ENCODE measurements at places on chromosomes 2 and 18.

DNA sequence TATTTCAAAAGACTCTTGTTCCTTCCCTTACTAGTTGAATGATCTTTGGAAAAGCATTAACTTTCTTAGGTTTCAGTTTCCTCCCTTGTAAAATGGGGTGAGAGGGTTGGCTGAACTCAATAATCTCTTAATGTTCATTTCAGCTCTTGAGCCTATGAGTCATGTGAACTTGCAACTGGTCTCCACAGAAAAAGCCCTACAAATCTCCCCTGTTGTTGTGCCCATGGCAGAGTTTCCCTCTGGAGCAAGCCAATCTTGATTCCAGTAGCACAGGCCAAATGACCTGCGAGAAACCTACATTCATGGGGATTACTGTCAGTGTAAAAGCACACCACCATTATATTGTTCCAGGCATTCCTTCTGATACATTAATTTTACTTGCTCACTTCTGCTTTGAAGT is 388.9 kb downstream of the ALK start:
- no peak for DNase-seq

DNA sequence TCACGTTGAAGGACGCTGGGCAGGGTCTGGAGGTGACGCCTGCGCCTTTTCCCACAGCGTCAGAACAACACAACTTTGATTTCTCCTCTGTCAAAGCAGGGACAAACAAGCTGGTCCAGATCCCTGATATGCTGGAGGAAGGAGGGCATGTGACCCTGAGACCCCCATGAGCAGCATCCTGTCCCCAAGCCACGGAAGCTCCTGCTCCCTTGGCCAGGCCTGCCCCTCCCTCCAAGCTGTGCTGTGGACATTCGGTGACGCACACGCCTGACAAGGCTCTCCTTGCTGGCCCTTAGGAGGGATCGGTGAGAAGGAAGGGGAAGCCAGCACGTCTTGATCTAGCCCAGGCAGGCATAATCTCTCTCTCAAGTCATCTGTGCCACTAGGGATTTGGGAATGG is 11.3 kb downstream of the MLPH start:
- DNase-seq, result no peak

DNA sequence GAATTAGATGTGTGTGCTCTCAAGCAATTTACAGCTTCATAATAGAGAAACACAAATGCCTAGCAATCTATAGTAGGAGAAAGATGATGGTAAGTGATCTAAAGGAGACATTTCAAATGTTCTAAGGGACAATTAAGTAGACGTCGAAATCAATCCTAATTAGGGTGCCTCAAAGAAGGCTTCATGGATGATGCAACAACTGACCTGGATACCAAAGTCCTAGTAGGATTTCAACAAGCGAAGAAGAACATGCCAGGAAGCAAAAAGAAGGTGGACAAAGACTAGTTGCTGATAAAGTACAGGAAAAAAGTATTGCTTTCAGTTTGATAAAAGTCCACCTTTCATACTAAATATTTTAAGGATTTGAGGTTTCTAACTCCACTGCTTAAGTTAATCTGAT is 12.5 kb downstream of the FIGN start:
- DNase-seq, result no peak

GRCh38 chr2:162118166-162119031 is 33.6 kb downstream of the GCG start:
- no peak for DNase-seq

DNA sequence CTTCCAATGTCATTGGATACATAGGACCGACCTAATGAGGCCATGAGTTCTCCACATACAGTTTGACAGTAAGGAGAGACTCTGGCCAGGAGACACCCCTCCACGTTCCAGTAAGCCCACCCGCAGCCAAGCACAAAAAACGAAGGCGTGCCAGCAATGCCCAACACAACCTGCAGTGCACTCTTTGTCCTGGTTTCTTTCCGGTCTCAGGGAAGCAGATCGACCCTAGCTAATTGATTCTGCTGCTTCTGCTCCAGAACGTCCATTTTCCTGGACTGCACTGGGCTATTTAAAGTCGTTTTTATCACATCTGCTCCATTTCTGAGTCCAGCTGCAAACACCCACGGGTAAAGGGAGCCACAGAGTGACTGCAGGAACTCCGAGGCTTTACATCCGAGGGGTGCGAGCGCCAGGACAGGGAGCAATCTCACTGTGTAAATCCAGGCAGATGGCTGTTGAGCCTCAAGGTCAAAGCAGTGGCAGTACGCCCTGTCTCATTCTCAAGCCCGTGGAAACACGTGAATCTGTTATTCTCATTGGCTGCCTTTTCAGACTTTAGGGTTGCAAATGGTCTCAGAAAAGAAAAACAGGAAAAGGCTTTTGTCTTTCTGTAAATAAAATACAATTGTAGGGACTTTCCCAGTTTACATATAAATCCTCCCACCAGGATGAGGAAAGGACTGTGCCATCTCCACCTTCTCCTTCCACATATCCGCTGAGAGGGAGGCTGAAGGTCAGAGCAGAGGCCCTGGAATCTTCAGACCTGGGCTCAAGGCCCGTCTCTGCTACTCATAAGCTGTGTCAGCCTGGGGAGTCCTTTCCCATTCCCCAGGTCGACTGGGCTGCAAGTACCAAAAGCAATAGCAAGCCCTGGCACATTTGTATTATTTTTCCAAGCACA is 40.7 kb downstream of the TMEM163 start:
- no peak for DNase-seq

DNA sequence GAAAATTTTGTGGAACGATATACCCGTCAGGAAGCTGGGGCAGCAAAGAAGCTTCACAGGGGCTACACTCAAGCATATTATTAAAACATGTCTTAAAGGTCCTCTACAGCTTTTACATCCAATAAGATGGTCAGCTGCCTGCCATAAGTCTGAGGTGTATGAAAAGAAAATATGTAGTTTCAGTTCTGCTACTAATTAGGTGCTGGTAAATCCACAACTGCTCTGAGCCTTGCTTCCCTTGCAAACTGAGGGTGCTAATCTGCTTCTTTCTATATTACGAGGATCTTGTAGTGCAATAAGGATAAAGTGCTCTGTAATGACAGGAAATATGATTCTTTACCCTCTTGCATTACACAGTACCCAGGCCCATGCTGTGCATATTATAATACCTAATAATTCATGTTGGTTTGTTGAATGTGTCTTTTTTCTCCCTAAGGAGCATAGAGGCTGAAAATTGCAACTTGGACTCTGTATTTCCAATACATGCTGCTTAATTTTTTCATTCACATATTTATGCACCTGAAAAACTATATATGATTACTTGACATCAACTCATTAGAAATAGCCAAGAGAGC is 14.5 kb upstream of the SLC8A1 start:
- no peak for DNase-seq

DNA sequence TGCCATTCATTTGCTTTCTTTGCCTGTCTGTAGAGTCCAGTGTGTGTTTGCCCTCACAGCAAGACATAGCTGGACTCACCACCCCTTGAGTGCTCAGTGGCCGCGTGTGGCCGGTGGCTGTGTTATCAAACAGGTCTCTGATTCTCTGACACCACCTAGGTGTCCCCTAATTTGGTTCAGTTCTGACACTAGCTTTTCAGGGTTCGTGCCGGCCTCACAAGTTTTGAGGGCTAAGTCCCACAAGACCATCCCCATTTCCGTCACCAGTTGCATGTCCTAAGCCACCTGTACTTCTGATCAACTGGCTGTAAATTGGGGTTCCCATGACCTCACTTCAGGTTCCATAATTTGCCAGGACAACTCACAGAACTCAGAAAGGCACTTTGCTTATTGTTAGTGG is 23.5 kb downstream of the NCK2 start:
- DNase-seq, result no peak

GRCh38 chr2:176851200-176851888 is 361.2 kb upstream of the HNRNPA3 start:
- no peak for DNase-seq

Measured in putamen (tissue), 1 donor.